Activated T-helper 1 cell treated with anti-CD3 and anti-CD28 coated beads, Interleukin-2, amount 50 U/mL, for 16 hours (primary cell): ENCODE measurements at places on chromosomes 2 and 18.

GRCh38 chr2:163610817-163611556, 124.8 kb downstream of the FIGN start:
- no peak for DNase-seq

DNA sequence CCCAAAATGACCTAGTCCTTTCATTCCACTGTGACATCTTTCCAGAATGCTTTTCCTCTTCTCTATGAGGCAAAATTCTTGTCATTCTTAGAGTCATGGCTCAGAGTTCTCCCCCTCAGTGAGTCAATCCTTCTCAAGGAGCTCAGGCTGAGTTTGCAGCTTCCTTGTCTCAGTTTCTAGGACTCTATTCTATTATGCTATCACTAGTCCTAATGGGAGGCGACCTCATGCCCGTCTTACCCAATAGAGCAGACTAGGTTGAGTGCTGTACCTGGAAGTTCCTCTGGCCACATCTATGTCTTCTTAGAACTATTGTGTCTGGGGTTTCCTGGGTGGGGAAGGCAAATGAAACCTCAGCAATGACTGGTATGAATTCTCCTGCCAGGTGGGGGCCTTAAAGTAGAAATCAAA, 51.5 kb downstream of the HAUS1 start:
- peak; percentile 14 for DNase-seq

- no peak for DNase-seq
Observed at GRCh38 chr2:135942936-135943688, 42.3 kb downstream of the DARS1 start.

DNA sequence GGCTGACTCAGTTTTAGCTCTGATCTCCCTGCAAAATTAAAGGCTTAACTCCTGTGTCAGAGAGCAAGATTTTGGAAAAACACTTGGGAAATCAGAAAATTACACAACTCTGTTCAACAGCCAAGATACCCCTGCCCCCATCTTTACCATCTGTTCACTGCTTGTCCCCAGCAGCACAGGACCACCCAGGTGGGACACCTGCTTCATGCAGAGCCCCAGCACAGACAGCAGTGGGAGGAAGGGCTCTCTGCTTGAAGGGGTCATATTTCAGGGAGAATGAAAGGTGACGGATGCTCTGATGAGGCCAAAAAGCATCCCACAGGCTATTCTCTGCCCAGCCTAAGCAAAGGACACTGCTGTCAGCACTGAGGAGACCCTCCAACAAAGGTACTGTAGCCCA, 584.6 kb upstream of the KLHL29 start:
- no peak for DNase-seq

DNA sequence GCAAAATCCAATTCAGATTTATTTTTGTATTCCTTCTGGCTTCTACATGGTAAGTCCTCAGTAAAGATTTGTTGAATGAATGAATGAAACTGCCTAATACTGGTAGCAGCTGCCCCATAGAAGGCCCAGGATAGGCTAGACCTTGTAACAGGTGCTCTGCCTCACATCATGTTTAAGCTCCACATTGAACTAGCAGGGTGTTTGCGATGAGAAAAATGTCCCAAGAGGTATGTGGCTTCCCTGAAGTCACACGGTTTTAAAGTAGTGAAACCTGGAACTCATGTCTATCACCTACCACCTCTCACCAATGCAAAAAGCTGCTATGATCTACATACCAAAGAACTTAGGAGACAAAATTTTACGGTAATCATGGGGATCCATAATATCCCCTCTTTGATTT, 765 bp upstream of the LHCGR start:
- DNase-seq, result no peak

GRCh38 chr18:42330296-42330695, 375.3 kb downstream of the PIK3C3 start:
- no peak for DNase-seq

GRCh38 chr2:27245626-27246025, 17.2 kb downstream of the SLC30A3 start:
- DNase-seq, result no peak

- DNase-seq, result no peak
Observed at GRCh38 chr2:144547494-144547893, 27.6 kb upstream of the ZEB2 start.

DNA sequence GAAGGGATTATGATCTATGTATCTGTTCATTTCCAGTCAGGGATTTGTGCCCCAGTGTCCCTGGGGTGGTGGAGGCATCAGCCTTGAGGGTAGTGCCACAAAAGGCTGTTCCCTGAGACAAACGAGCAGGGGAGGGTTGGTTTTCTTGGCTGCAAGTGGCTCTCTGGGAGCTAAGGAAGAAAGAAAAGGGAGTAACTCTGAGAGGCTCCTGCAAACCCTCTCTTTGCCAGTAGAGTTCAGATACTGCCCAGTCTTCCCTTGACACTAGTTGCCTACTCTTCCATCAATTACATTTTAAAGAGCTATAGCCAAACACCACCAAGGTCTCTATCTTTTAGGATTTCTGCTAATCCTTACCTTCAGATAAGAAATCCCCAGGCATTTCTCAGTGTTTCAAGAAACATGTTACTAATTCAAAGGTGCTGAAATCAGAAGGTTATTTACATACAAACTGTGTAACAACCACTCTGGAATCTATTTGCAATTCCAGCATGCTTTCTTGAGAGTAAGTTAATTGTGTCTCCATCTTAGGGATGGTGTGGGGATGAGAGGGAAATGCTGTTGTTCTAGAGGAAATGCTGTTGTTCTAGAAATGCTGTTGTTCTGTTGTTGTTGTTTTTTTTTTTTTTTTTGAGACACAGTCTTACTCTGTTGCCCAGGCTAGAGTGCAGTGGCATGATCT, 18.7 kb upstream of the KCTD1 start:
- no peak for DNase-seq

GRCh38 chr2:178796079-178796677, 11.0 kb downstream of the TTN start:
- no peak for DNase-seq

GRCh38 chr2:206000776-206001175, 85.2 kb downstream of the INO80D start:
- DNase-seq, result no peak

- DNase-seq, result no peak
Observed at GRCh38 chr2:56001947-56002346, 78.4 kb upstream of the EFEMP1 start.

GRCh38 chr2:53182601-53183000, 585.0 kb upstream of the CHAC2 start:
- DNase-seq, result no peak

- DNase-seq, result no peak
Observed at GRCh38 chr18:50607378-50607926, 47.6 kb downstream of the MAPK4 start.
